Vagina (tissue), 2 donors: ENCODE measurements at places on chromosomes 4 and X.

GRCh38 chrX:45434231-45434630, 233.6 kb upstream of the DIPK2B start:
- no peak for DNase-seq

DNA sequence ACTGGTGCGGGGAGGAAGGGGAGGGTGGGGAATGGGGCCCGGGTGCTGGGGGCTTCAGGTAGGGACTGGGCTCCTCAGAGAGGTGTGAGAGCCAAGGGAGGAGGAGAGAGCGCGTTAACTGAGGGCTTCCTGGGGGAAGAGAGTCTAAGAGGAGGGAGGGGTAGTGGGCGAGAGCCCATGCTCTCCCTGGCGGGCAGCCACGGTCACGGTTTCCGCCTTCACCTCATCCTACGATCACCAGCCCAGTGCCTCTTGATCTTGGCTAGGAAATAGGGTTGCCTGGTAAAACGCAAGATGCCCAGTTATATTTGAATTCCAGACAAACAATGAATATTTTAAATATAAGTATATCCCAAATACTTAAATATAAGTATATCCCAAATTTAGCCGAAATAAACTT, 60.8 kb upstream of the GRPEL1 start:
- DNase-seq = no peak

DNA sequence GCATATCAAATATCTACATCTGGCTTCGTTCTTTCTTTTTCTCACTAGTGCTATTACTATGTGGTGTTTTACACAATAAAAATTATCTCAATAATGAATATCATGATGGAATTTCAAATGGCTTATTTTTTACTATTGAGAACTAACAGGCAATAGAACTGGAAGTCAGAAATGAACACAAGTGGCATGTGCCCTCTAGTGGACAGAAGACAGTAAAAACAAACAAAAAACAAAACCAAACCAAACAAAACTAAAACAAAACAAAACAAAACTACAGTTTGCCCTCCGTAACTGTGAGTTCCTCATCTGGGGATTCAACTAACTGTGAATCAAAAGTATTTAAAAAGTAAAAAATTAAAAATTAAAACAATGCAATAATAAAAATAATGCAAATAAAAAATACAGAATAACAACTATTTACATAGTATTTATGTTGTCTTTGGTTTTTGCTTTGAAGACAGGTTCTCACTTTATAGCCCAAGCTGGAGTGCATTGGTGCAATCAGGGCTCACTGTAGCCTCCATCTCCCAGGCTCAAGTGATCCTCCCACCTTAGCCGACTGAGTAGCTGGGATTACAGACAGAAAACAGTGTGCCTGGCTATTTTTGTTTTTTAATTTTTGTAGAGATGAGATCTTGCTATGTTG, 195.6 kb upstream of the TACR3 start:
- DNase-seq = no peak

DNA sequence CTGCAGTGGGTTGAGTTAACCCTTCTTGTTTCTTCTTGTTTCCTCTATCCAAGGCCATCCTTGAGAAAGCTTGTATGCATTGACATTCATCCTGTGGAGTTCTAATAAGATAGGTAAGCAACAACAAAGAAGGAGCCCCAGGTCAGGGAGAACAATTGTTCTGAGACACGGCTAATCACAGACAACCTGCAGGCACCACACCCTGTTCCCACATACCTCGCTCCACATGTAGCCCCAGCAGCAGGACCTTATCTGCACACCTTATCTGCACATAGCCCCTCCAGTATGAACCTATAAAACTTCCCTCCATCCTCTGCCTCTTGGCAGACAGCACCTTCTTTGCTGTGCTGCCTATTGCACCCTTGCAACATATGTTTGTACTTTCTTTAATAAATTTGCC, 129.1 kb downstream of the MSL3 start:
- no peak for DNase-seq

- DNase-seq = no peak
Measured at GRCh38 chr4:38223782-38224236, 263.6 kb downstream of the PTTG2 start.

- DNase-seq = no peak
Measured at GRCh38 chr4:126414741-126415140, 1100.0 kb downstream of the FAT4 start.

DNA sequence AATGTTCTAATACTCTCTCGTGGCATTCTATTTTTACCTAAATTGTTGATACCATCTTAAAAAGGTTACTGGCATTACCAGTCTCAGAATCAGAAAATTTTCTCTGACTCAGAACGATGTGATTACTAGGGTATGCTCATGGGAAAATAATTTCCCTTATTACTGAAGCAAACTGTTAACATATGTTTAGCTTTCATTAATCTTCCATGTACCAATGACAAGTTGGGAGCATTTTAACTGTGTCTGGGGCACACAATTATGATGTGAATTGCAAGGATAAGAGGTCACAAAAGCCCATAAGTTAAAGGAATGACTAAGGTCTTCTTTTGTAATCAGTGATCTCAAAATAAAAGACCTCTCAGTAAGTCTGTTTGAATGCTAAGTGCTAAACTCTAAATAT, 1254.6 kb downstream of the PCDH18 start:
- no peak for DNase-seq

- DNase-seq = no peak
Measured at GRCh38 chrX:153763989-153764755, at the start of gene PLXNB3. Gene PLXNB3 (plus strand): TSS chrX:153764249. CDS start chrX:153765536, 1,287 bp downstream.

- no peak for DNase-seq
Measured at GRCh38 chr4:4711902-4712301, 147.6 kb upstream of the MSX1 start.

DNA sequence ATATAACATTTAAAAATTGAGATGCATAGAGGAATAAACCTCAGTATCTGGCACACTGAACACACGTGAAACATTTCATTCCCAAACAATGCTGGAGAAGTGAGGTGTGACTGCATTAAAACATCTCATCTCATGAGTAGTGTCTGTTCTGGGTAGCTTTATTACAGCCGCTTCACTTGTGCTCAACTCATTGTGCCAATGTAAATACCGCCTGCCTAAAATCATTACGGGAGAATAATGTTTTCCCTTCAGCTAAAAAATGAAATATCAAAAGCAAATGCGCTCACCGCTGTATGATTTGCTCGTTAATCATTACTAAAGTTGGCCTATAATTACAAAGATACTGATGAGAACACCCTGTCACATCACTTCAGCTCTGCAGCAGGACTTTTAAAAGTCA, 110.2 kb upstream of the PRPS2 start:
- no peak for DNase-seq

DNA sequence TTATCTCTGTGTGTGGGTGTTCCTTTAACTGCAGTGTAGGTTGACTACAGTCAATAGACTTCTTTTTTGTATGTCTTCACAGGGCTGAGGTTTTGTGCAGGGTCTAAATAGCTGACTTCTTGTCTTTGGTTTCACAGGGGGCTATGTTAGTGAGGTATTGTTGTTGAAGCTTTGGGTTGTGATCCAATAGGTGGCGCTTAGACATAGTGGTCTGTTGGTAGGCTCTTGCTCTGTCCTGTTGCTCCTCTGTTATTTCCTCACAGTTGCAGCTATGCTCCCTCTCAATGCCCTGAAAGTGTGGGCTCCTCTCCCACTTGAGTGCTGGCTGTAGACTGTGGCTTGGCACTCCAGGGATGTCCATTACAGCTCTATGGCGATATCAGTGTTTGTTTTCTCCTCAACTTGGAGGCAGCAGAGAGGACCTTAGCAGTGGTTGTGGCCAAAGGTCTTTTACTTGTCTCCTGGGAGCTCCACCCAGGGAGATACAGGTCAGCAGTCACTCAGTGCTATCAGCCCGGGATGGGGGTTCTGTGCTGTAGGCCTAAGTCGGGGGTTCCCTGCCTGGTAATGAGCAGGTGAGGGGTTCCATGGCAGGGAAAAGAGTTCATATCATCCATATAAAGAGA, 14.0 kb downstream of the POF1B start:
- no peak for DNase-seq

DNA sequence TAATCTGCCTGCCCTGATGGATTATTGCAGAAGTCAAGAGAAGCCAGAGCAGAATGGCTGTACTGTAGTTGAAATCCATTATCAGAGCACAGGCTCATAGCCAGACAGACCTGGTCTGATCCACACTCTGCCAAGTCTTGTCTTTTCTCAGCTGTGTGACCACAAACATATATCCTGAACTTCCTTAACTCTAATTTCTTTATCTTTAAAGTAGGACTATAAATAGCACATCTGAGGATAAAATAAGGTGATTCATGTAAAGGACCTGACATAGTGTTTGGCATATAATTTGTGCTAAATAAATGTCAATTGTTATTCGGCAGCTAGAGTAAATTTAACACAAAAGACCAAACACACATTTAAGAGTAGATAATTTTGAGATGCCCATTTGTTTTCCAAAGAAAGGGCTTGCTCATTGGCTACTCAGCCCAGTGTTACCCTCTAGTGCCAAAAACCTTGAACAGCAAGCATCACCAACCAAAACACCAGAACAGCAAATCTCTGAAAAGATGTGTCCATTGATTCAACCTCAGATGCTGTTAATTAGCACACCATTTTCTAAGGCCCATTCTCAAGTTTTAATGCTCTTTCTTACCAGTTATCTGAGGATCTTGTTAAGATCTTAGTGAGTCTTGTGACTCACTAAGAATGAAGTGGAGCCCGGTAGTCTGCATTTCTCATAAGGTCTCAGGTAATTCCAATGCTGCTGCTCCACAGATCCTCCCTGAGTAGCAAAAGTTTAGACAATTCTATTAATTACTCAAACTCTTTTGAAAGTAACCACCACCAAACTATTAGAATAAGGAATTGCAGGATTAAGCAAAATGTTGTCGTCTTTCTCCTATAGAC, 108.8 kb downstream of the HHIP start:
- no peak for DNase-seq

DNA sequence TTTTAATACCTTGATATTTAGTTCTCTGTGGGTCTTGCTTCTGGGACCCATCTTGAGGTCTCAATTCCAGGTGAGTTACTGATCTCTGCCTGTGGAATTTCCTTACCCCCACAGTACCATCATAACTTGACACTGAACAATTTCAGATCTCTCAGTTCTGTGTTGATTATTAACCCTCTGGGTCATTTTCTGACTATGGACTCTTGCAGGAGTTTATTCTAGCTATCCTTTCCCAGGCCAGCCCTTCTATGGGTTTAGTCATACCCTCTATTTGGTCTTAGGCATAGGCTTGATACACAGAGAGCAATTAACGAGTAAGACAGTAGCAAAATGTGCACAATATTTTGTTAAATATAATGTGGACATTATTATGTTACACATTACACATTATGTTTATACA, 3.7 kb upstream of the SPARCL1 start:
- DNase-seq = no peak

DNA sequence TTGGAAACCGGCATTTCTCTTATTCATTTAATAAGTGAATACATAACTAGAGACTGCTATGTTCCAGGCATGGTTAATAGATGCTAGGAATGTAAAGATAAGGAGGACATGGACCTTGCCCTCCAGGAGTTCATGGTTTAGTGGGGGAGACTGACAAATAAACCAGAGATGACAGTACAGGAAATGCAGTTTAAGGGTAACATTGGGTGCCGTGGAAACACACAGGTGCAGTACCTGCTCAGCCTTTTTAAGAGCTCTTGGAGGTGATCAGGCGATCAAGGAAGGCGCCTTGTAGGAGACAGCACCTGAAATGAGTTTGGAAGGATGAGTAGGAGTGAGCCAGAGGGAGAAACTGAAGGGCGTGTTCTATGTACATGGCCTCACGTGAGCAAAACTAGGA, 145.8 kb downstream of the AASDH start:
- no peak for DNase-seq

GRCh38 chr4:25903900-25904747, 9.9 kb upstream of the SMIM20 start:
- no peak for DNase-seq

GRCh38 chrX:45801554-45801953, 600.9 kb upstream of the DIPK2B start:
- no peak for DNase-seq

- no peak for DNase-seq
Measured at GRCh38 chrX:17242470-17242869, 132.5 kb upstream of the NHS start.

DNA sequence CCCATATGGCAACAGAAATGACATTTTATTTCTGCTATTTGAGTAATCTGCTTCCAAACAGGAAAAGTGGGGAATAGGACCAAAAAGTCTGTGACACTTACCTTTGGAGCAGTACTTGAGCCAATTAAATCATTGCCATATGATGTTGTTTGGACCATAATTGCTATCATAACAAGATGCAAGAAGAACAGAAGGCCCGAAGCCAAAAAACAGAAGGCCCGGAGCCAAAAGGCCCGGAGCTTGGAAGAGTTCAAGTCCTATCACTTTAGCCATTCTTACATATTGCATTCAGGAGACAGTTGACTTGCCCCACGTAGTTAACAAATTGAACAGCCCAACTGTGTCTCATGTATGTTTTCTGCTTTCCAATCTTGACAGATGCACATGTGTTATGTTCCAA, 285.6 kb downstream of the ARHGAP24 start:
- no peak for DNase-seq

GRCh38 chr4:111360906-111361305, 738.0 kb upstream of the PITX2 start:
- DNase-seq = no peak

GRCh38 chrX:106950381-106950780, 30.2 kb downstream of the CLDN2 start:
- DNase-seq = no peak

DNA sequence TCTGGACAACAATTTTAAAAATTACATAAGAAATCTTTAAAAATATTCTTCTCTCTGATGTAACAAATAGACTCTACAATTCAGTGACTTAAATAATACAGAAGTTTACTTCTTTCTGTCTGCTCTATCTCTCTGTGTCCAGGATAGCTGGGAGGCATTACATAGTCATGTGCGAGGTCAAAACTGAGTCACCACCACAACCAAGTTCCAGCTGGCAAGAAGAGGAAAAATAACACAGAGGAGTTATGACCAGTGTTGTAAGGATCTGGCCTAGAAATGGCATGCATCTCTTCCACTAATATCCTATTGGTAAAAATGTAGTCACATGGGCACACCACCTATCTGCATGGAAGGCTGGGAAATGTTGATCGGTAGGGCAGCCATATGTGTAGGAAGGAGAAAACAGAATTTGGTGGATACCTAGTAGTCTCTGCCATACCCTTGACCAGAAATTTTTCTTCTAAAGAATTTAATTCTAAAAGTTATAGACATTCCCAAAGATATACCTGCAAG, 39.4 kb upstream of the WDFY3 start:
- DNase-seq = no peak

GRCh38 chr4:38765382-38765781, 17.4 kb downstream of the TLR10 start:
- DNase-seq = no peak
